ENCODE measurements at places on chromosomes 11 and 22. TPM values are rescaled to one million over a fixed set of nuclear protein-coding genes. Genes with fewer than 3 reads are reported as not detected.

GRCh38 chr11:3086671-3087150 lies 29.5 kb upstream of the CARS1 start:
- DNase-seq: no peak

DNA sequence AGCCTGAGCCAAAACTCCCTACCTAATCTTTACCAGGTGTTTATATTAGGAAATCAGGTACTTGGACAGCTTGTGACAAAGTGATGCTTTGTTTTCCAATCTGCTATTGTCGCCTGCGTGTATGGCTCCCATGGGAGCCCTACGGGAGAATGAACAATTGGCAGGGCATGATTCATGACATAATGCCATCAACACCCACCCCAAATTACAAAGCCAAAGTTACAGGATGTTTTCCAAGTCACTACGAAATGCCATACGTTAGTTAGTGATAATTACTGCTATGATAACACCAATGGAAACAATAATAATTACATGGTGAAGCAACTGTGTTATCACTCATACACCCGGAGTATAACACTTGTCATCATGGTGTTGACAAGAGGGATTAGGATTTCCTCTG lies 226.4 kb downstream of the FAM181B start:
- no peak for DNase-seq

DNA sequence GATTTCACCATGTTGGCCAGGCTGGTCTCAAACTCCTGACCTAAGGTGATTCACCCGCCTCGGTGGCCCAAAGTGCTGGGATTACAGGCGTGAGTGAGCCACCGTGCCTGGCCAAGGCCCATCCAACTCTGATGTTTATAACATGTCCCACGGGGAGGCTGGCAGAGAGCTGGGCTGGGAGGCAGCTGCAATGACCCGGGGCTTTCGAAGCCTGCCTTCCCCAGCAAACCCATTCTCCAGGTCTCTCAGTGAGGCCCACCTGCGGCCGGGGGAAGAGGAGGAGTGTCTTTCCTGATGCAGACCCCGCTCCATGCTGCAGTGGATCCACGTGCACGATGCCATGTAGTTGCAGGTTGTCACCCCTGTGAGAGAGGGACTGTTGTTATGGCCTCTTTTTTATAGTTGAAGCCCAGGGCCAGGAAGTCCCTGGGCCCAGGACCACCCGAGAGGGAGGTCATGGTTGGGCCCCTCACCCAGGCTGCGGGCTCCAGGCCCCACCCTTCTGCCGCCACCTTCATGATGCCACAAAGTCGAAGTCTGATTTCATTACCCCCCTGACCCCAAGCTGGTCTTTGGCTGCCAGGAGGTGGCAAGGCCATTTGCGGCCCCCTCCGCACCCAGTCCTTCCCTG lies 38.3 kb downstream of the KCNJ4 start:
- DNase-seq: no peak

Gene TRIM49
- not detected for total RNA-seq
